CD4-positive, alpha-beta T cell treated with Interleukin-17A for 1 hour (primary cell): ENCODE measurements at places on chromosomes 3 and 15.
A peak's percentile ranks its signal among the peaks of the same experiment; 100 is the strongest.

DNA sequence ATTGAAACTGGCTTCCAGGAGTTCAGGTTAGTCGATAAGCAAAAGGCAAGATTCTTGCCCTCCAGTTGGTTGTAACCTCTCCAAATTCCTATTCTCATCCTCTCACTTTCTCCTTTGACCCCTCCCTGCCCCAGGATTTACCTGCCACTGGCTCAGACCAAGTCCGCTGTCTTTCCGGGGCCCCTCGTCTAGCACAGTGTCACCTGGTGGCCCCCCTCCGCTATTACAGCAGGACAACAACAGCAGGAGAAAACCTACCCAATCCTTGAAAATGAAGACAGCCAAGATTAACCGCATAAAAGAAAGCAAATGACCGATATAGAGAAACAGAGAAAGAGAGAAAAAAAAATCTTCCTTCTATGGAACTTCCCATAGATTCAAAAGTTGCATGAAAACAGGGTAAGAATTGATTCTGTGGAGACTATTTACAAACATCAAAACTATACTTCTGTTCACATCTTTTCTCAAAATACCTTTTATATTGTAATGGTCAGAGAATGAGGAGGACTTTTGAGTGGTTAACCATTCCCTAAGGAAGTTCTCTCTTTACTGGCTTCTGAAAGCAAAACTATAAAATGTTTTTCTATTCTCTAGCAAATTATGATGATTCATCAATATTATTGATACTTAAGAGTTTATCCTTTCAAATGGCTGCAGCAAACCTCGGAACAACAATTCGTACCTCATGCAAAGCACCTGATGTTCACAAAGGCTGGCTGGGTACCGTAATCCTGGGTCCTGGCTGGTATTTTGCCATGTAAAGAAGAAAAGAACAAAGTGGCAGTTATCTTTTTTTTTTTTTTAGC lies 10.0 kb upstream of the ST8SIA2 start:
- peak; percentile 11 for DNase-seq

DNA sequence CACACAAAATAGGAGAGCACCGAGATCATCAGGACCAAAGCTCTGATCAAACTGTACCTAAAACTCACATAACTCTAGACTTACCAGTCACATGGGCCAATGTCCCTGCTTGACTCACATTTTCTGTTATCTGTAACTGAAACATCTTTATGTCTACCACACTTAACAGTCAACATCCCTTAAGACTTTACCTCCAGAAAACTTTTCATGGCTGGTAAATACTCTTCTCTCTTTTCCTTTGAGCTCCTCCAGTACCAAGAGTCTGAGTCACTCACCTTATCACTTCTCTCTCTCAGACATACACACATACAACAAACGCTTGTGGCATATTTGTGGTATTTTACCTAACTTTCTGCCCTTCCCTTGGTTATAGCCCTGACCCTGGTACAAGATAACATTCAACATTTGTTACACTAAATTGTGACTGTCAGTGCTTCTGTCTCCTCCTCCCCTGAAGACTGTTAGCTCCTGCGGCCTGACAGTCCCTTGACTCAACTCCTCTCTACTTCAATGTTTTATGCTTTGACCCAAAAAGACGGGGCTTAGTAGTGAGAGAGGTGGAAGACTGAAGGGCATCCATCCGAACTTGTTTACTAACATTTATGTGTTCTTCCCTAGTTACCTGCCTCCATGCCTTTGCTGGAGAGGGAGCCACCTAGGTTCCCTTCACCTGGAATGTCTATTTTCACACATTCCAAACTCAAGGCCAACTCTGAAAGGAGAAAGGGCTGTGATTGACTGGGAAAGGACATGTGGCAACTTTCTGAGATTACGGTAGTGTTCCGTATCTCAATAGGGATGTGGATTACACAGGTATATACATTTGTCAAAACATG lies 3.7 kb upstream of the EFHB start:
- no peak for DNase-seq

- no peak for DNase-seq
Observed at GRCh38 chr3:120903221-120903620, 4.8 kb upstream of the STXBP5L start.

- DNase-seq, result peak; percentile 78
Observed at GRCh38 chr3:157127831-157128767, 31.8 kb downstream of the CCNL1 start.

GRCh38 chr15:98433346-98433745 lies 215.0 kb upstream of the IGF1R start:
- DNase-seq, result no peak

DNA sequence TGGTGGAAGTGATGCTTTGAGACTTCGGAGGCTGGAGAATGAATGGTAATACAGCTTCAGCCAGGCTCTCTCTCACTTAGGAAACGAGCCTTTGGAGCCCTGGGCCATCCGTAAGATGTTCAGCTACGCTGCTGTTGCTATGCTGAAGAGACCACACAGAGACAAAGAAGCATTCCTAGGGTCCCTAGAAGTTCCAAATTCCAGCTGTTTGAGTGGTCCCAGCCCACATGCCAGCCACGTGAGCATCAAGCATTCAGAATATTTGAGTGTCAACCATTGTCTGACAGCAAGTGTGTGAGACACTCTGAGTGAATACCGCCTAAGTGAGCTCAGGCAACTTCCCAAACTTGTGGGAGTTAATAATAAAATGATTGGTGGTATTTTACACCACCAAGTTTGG lies 212.9 kb downstream of the CD47 start:
- no peak for DNase-seq

DNA sequence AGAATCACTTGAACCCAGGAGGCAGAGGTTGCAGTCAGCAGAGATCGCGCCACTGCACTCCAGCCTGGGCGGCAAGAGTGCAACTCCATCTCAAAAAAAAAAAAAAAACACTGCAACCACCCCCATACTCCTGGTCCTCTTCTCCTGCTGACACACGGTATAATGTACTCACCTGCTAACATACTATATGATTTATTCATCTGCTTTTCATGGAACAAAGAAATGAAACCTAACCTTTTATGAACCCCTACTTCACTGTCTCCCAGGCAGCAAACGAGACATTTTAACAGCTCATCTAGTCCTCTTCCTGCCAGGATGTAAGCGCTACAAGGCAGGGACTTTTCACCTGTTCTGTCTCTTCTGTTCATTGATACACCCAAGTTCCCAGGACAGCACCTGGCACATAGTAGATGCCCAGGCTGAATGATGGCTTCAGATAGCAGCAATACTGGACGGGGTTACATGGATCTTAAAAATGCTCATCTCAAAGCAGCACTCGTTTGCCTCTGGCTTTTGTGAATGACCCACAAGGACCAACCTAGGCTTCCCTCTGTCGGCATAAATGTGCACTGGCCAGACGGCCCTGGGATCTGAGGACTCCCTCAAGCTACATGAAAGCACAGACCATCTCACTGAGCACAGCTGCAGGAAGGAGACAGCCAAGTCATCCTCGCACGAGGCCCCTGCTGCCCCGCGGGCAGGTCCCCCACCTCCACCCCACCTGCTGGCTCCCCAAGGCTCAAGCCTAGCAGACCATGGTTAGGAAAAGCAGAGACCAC lies 20.3 kb downstream of the XXYLT1 start:
- DNase-seq, result no peak

- DNase-seq, result peak; percentile 34
Observed at GRCh38 chr3:141386611-141387111, 18.4 kb downstream of the ZBTB38 start.

GRCh38 chr3:193372783-193373182 lies 5.8 kb downstream of the ATP13A5 start:
- no peak for DNase-seq

DNA sequence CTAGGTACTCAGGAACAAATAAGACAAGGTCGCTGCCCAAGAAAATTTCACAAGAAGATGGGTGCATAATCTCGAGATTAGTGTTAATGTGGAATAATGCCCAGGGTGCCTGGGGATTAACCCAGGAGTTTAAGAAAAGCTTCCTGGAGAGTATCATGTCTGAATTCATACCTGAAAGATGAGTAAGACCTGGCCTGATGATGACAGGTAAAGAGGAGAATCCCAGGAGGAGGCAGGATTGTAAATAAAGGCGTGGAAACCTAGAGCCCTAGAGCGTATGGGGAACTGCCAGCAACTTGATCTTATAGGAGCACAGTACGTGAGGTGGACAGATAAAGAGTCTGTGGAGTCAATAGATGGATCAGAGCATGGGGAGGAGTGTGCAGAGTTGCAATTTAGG lies 43.0 kb downstream of the ARRDC4 start:
- no peak for DNase-seq

DNA sequence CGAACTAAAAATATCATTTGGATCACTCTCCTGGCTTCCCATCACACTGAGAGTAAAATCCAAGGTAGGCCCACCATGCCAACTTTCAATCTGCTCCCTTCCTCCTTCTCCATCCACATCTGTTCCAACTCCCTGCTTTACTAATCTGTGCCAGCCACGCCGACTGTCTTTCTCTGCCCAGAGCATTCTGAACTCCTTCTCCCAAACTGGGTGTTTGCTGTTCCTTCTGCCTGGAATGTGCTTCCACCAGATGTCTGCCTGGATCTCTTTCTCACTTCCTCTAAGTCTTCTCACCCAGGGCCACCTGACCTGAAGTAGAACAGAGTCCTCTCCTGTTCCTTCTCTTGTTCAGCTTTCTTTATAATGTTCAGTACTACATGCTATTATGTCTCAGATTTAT lies 5.6 kb upstream of the ARL8B start:
- DNase-seq, result no peak

DNA sequence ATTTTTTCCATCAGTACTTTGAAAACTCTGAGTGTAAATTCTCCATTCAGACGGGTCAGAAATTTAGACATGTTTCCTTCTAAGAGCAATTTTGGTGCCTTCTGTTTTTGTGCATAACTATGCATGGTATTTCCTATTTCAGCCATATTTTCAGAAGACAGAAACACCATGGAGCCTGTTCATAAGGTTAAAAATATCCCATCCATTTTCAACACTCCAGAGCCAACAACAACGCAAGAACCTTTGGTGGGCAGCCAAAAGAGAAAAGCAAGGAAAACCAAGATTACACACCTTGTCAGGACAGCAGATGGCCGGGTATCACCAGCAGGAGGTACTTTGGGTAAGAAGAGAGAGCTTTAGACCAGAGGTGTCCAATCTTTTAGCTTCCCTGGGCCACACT lies 275.6 kb downstream of the BBX start:
- no peak for DNase-seq

- no peak for DNase-seq
Observed at GRCh38 chr15:71807125-71807629, 3.2 kb upstream of the NR2E3 start.

DNA sequence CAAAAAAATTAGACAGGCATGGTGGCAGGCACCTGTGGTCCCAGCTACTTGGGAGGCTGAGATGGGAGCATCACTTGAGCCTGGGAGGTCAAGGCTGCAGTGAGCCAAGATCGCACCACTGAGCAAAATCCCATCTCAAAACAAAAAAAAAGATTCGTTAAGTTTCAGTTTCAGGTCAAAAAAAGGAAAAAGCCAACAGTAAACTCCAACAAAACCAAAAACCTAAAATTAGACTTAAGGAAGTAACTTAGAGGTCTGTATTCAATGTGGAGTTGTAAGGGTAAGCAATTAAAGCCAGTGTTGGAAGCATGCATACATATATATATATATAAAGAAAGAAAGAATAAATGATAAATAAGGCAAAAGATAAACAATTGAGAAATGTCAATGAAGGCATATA lies 11.8 kb downstream of the KPNA1 start:
- no peak for DNase-seq

GRCh38 chr3:66629982-66630368 lies 129.2 kb upstream of the LRIG1 start:
- DNase-seq, result no peak
